ENCODE measurements at places on chromosomes 4 and X.

- DNase-seq, result no peak
Measured at GRCh38 chr4:48706736-48707135, 73.3 kb downstream of the FRYL start.

- no peak for DNase-seq
Measured at GRCh38 chr4:80839281-80839680, 191.2 kb upstream of the BMP3 start.

GRCh38 chrX:108271397-108271787 lies 166.8 kb downstream of the COL4A6 start:
- no peak for DNase-seq

- DNase-seq, result no peak
Measured at GRCh38 chr4:102687373-102687981, 73.3 kb downstream of the MANBA start.

DNA sequence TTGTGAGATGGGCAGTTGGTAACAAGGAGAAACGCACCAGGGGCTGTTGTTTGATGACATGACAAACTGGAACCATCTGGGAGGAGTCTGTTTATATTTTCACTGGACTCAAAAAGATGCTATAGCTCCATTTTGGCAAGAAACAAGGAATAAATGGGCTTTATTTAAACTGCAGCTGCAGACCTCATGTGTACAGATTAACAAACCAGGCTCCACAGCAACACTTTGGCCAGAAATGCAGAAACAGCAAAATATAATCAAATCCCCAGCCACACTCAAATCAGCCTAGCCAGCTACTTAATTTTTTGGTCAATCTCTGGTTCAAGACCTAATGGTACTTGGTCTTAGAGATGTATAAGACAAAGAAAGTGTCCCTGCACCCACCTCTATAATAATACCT lies 52.7 kb downstream of the ASB9 start:
- DNase-seq, result no peak

DNA sequence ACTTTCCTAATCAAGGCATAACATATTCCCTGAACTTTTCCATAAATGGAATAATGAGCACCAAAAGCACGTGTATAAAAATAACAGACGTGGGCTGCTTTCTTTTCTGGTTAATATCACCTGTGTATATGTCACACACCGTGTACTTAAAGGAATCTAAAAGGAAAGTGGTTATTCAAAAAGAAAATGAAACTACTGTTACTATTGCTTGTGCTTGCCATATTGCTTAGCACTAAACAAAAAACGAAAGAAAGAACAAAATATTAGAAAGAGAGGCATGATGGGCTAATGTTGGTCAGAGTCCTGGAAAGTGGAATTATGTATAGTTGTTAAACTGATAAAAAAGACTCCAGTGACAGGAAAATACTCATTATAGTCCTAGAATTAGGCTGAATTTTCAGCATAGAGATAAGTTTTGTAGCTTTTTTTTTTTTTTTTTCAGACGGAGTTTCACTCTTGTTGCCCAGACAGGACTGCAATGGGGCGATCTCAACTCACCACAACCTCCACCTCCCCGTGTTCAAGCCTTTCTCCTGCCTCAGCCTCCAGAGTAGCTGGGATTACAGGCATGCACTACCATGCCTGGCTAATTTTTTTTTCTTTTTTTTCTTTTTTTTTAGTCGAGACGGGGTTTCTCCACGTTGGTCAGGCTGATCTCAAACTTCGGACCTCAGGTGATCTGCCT lies 123.2 kb downstream of the PABPC4L start:
- no peak for DNase-seq

DNA sequence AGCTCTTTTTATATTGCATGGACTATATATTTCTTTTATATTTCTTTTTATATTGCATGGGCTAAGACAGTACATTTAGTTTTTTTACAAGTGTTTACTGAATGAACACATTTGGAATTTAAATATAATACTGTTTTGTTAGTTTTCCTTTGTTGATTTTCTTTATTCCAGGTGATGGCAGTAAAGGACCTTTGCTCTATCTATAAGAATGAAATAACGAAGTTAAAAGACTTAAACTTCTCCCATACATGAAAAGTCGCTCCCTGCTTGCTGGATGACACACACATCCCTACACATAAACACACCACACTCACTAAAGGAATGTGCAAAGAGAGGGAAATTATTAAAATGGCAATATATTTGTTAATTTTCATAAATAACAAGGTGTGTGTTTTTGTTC lies 102.5 kb upstream of the ANXA10 start:
- no peak for DNase-seq

- DNase-seq, result no peak
Measured at GRCh38 chr4:173237152-173237551, 68.5 kb downstream of the GALNT7 start.

DNA sequence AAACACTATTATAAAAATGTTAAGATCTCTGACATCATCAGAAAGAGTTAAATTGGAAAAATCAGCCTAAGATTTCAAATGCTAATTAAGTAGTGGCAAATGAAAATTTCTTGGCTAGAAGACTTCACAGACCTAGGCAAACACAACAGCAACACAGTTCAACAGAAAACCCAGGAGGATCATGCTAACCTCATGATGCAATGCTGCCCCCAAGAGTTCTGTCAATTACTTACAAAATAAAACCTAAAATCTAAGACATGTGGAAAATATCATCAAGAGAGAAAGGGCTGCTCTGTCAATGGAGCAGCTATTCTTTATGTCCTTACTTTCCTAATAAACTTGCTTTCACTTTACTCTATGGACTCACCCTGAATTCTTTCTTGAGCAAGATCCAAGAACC lies 21.0 kb downstream of the S100G start:
- no peak for DNase-seq

GRCh38 chr4:120545391-120545790 lies 377.1 kb downstream of the PRDM5 start:
- DNase-seq, result no peak

GRCh38 chr4:133996431-133997121 lies 205.0 kb downstream of the PABPC4L start:
- no peak for DNase-seq

DNA sequence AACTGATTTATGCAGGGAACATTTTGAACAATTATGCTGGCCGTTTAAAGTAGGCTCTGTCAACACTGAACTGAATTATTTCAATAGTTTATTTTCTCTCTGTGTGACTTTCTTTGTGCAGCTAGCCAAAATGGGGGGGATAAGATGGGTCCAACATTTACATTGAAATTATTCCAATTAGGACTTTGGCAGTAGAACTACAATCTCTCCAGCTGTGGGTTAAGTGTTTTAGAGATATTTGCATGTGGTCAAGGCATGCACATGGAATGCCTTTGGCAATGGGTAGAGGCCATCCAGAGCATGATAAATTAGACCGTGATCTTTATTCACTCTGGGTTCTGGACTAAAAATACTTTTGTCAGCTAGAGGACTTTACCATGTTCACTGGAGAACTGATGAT lies 107.9 kb upstream of the ELOVL6 start:
- no peak for DNase-seq

GRCh38 chr4:169100670-169101101 lies 90.6 kb upstream of the CBR4 start:
- no peak for DNase-seq

DNA sequence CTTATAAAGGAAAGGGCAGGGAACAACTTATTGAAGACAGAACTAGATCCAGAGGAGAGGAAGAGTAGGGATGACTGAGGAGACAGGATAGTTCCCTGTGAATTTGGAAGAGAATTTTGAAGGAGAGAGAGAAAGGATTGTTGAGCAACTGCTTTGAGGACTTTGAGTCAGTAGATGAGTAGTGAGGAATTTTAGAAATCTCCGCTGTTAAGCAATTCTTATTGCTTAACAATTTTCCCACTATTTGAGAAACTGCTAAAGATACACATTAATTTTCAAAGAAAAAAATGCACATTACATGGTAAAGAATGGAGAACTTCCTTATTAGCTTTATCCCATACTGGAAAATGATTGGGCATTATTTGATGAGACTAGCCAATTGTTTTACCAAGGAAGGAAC lies 116.3 kb upstream of the NRK start:
- no peak for DNase-seq

GRCh38 chrX:13373431-13374187 lies 53.8 kb upstream of the ATXN3L start:
- no peak for DNase-seq

- no peak for DNase-seq
Measured at GRCh38 chr4:117063961-117064696, 21.2 kb downstream of the TRAM1L1 start.

- DNase-seq, result no peak
Measured at GRCh38 chrX:9438933-9439494, 25.8 kb upstream of the TBL1X start.

DNA sequence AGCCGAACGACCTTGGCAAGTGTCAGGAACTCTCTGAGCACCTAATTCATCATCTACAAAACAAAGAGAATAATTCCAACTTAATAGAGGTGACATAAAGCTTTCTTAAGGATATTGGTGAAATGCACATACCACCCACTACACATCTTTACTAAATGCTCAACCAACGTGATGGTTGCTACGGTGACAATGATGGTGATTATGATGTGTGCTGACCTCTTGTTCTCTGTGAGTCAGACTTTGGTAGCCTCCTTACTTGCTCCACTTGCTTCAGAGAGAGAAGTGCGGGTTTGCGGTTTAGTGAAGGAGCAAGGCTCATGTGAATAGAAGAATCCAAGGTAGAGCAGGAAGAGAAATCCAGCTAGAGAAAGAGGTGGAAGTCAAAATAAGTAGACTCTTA lies 52.8 kb upstream of the CLNK start:
- no peak for DNase-seq

DNA sequence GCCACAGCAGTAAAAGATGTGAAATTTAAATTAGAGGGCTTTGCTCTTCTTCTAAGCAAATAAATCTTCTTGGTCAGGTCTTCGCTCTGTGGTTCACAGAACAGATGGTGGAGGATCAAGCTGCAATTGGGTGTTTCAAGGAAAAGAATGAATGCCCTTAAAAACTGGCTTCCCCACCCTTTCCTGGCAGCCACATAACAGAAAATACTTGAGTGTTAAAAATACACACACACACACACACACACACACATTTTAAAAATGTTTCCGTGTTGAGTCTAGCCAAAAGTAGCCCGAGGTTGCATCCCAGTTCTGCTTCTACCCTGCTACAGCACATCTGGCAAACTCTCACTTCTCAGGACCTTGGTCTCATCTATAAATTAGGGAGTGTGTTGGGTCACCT lies 56.7 kb upstream of the FGFBP2 start:
- DNase-seq, result no peak

DNA sequence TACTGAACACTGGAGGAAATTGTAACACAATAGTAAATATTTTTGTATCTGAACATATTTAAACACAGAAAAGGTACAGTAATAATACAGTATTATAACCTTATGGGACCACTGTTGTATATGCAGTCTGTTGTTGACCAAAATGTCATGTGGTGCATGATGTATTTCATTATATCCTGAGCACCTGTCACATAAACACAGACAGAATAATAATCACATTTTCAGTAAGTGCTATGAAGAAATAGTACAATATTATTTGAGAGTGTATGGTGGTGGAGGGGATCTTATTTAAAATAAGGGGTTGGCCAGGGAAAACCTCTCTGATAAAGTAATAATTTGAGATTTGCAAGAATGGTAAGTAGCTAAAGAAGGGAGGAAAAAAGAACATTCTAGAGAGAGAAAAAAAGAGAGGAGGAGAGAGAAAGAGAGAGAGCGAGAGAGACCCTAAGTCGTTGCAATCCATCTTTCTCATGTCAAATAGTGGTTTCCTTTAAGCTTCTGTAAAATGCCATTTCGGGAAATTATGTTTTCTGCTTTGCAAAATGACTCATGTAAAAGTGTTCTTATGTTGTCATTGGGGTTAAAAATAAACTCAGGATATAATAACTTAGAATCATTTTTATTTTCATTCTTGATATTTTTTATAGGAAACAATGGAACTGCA lies 19.3 kb upstream of the CLNK start:
- DNase-seq, result no peak

DNA sequence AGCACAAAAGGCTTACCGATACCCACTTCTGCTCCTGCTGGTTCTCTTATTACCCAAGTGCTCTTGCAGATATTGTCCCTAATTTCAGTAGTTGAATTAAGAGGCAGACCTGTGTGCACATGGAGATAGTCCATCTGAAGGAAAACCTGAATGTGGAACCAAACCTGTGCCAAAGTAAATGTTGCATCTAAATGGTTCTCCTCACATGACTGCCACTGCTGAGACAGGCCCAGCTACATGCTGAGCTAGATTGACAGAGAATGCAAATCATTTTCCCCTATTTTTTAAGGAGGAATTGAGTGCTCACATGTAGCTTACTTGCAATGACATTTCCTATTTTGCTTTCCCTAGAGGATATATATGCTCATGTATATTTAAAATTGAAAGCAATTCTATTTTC lies 609.1 kb upstream of the TECRL start:
- no peak for DNase-seq

GRCh38 chrX:125219852-125220251 lies 99.8 kb upstream of the TEX13C start:
- no peak for DNase-seq

DNA sequence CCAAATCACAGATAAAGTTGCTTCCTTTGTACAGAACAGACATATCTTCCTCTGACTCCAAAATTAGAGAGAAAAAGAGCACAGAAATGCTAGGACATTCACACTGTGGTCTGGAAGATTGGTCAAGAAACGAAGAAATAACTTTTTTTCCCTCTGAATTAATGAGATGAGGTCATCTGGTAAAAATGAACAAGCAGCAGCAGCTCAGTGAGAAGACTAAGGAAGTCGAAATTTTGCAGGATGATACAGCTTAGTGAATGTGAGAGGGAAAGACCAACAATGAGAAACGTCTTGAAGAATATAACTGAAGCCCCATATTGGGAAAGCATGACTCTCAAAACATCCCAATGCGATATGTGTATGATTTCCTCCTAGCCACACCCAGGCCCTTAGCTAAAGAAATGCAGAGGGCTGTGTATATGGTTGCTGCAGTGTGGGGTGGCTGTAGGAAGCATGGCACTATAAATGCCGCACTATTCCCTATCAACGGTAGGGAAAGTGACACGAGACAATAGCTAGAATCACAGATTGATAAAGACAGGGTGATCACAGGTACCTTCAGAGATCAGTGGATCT lies 208.6 kb downstream of the VEGFC start:
- DNase-seq, result no peak

DNA sequence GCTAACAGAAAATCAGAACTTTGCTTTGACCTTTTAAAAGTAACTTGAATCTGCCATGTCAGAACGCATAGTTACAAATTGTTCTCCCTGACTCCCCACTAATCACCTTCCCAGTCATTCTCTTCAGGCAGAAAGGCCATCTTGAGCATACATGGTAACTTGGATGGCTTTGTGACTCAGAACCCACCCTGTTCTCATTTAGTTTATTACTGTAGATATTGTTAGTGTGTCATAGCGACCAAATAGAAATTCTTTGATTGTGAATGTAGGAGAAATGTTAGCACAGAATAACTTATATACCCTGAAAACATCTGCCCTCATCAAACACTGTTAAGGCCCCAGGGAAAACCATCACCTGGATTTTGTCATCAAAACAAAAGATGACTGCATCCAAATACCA lies 382.0 kb downstream of the MAGEB5 start:
- no peak for DNase-seq
